Metanephros (tissue), 2 donors: ENCODE measurements at places on chromosomes 3 and 15. TPM values are rescaled to one million over a fixed set of nuclear protein-coding genes. Genes with fewer than 3 reads are reported as not detected.

The SLC22A13 gene
- 6.1 TPM for total RNA-seq

The LEKR1 gene
- total RNA-seq: 4.0 TPM

The GOLGA6B gene
- total RNA-seq: 0.23 TPM

The HHATL gene
- total RNA-seq: 9.0 TPM

The KCNH8 gene
- 1.2 TPM for total RNA-seq

The PIGZ gene
- total RNA-seq: 1.3 TPM

The CATSPER2 gene
- 1.9 TPM for total RNA-seq

The COL8A1 gene
- total RNA-seq: 13.0 TPM

The FOXB1 gene
- total RNA-seq: not detected

The TLR9 gene
- total RNA-seq: not detected

The PLAAT1 gene
- 4.0 TPM for total RNA-seq

The UTS2B gene
- total RNA-seq: 1.2 TPM

The GOLGA6L7 gene
- not detected for total RNA-seq
